OCI-M1 (cell line): ENCODE measurements at places on chromosomes 13 and 19.
A peak's percentile ranks its signal among the peaks of the same experiment; 100 is the strongest.

DNA sequence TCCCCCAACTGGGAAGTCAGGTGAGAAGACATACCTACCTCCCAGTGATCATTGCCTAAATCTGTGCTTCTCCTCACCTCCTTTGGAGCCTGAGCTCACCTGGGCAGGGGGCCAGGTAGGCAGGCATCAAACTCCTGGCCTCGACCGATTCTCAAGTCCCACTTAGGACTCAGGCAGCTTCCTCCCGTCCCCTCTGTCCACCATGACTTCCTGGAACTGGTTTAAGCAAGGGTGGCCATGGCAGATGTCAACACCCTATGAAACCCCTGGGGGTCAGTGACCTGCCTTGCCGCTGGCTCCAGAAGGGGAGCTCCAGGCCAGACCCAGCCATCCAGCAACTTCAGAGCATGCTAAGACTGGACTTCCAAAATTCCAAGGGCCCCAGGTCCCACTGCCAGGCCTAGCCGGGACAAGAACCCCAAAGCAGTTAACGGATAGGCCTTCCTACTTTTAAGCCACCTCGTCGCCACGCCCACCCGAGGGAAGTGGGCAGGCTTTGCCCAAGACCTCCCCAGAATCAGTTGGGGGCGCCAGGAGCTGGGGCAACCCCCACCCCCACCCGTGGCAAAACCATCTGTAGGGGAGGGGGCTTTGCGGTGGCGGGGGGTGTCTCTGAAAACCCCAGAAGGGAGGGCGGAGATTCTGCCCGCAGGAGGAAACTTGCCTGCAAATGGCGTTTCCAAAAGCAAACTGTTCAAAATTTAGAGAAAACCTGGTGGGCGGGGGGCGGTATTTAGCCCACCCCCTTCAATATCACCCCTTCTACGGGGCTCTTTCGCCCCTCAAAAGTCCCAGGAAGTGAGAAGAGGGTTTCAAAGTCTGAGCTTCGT is 657 bp downstream of the PLIN3 start:
- peak; percentile 79 for DNase-seq

DNA sequence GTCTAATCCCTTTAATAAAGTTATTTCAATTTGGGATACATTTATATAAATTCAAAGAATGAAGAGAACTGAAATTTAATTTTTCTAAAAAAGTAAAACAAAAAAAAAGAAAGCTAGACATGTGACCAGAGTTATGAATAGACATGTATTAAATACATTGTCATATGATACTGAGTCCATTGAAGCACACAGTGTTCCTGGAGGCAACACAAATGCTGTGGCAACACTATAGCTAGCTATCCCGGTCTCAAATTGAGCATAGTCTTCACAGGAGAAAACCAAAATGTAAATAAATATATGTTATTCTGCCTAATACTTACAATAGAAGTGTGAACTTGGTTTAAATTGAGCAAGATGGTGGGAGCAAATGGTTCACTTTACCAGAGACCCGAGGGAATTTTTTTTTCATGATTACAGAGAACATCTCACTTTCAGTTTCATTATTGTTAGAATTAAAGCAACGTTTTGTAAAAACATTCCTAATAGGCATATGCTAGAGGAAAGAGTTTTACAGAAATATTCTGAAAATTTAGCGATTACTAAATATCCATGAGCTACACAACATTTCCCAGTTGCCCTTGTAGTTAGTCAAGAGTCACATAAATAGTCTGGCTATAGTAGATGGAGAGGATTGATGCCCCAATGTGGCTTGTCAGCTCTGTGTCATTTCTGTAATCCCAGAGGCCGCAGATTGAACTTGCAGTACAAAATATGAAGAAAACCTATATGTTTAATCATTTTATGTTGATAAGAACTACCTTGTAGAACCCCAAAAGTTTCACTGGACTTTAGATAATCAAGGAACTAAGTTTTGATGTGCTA is 775.7 kb upstream of the SPRY2 start:
- DNase-seq: peak; percentile 67

- DNase-seq: no peak
These were observed 18.3 kb downstream of the CKM start for GRCh38 chr19:45304141-45304926.

- DNase-seq: peak; percentile 11
These were observed at the start of gene ADGRE1 for GRCh38 chr19:6887316-6887715. Gene ADGRE1 (plus strand): TSS chr19:6887579. CDS start chr19:6887609, 30 bp downstream.

DNA sequence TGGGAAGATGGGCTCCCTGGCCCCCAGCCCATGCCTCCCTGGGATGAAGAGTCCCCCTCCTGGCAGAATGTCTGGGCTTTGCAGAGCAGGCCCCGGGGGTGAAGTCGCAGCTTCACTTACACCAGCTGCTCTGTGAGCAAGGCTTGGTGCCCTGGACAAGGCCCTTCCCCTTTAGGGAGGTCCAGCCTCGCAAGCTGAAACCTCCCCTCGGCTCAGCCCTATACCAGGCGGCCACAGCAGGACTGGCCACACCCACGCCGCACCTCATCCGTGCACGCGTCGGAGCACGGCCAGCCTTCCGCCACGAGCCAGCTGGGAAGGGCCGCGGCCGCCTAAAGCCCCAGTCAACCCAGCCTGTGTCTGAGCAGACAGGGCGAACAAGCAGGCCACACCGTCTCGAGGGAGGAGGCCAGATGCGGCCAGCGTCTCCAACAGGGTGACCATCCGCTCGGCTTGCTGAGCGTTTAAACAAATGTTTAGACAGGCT is 83.2 kb upstream of the MCF2L start:
- no peak for DNase-seq

GRCh38 chr19:5977222-5977784 is 637 bp downstream of the RANBP3 start:
- no peak for DNase-seq

GRCh38 chr13:48443442-48444208 is 30.7 kb upstream of the LPAR6 start:
- DNase-seq: no peak

DNA sequence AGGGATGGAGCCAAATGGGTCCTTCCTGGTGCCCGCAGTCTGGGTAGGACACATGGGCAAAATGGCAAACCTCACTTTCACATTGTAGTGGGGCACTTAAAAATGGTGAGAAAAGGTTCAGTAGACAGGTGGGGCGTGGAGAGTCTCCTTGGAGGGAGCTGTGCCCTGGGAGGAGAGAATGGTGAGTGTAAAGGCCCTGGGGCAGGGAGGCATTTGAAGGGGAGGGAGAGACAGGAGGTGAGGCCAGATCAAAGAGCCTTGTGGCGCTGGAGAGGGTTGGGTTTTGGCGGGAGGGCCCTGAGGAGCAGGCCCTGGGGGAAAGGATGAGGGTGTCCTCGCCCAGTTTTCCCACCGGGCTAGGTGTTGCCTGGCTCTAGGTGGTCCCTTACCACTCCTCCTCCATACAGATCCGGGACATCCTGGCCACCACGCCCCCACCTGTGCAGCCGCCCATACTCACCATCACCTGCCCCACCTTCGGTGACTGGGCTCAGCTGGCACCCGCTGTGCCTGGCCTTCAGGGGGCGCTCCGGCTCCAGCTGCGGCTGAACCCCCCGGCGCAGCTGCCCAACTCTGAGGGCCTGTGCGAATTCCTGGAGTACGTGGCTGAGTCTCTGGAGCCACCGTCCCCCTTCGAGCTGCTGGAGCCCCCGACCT is 6.3 kb downstream of the MAP1S start:
- no peak for DNase-seq

DNA sequence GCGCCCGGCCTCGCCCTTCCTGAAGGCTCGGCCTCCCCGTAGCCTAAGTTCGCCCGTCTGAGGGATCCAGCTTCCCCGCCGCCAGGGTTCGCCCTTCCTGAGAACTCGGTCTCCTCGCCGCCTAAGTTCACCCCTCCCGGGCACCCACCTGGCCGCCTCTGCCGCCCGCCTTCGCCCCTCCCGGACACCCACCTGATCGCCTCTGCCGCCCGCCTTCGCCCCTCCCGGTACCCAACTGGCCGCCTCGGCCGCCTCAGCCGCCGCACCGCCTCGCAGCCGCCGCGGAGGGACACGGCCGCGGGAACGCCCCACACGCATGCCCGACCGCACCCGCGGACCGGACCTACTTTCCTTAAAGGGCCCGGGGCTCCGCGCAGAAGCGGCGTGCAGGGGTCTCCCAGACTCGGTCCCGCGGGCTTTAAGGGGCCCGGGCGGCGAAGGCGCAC is at the start of gene MOB3A:
Gene MOB3A (minus strand): TSS at position 293 of the 446 bp plus-strand sequence. CDS start 17,766 bp downstream, outside the sequence.
- no peak for DNase-seq

DNA sequence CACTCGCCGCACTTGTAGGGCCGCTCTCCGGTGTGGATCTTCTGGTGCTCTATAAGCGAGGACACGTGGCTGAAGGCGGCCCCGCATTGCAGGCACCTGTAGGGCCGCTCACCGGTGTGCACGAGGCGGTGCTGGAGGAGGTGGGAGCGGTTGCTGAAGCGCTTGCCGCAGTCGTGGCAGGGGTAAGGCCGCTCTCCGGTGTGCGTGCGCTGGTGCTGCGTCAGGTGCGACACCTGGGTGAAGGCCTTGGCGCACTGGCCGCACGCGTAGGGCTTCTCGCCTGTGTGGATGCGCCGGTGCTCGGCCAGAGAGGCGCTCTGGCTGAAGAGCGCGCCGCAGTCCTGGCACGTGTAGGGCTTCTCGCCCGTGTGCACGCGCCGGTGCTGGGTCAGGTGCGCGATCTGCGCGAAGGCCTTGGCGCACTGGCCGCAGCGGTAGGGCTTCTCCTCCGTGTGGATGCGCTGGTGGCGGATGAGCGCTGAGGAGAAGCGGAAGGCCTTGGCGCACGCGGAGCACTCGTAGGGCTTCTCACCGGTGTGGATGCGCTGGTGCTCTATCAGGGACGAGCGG is 7.5 kb downstream of the ZNF835 start:
- no peak for DNase-seq

DNA sequence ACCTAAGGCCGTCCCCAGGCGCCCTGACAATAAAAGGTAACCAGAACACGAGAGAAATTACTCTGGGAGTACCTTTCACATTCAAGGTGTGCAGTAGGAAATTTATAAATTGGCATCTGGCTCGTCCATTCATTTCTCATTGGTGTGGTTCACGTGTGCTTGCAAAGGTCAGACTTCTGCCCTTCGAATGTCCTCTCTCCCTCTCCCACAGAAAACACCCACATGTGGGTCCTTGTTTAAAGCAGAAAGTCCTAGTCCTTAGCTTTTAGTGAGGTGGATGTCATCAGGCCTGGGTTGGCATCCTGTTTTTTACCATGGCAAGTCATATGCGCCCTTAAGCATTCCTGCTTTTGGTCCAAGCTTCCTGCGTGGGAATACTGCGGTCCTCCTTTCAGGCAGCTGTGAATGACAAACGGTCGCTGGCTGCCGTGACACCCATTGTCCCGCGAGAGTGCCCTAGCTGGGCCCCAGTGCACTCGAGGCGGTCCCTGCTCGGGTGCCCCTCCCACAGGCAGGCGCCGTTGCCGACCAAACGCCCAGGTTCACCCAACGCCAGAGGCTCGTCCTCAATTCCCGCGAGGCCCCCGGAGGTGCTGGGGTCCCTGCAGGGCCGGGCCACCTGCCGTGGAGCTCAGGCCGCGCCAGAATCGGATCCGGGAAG is at the start of gene NUDT19:
Gene NUDT19 (plus strand): TSS at position 531 of the 661 bp plus-strand sequence. CDS start 140 bp downstream, outside the sequence.
- peak; percentile 91 for DNase-seq

DNA sequence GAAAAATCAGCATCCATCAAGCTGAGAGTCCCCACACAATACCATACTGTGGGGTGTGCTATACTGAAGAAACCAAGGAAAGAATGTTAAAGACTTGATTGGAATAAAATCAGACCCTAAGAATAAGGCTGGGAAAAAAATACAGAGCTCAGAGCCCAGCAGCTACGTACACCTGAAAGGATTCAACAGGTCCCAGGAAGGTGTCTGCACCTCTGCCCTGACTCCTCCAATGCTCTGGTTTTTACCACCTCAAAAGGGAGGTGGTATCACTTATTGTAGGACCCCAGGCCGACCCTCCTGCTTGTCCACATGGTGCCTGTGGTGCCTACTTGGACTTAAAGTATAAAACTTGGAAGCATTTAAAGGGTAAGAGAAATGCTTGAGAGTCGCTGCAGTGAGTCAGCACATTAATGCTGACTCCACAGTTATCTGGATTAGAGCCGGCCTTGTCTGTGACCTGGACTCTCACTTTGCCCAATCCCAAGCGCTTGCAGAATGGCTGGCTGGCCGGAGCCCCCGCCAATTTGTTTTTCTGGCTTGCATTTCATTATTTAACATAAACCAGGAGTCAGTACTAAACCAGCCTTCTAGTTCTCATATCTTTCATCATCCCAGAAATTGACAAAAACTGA is 110.1 kb downstream of the FGF14 start:
- peak; percentile 70 for DNase-seq

- no peak for DNase-seq
These were observed 255.9 kb downstream of the TBC1D4 start for GRCh38 chr13:75226092-75226491.

GRCh38 chr13:50731400-50731799 is 112.1 kb downstream of the DLEU7 start:
- DNase-seq: no peak

DNA sequence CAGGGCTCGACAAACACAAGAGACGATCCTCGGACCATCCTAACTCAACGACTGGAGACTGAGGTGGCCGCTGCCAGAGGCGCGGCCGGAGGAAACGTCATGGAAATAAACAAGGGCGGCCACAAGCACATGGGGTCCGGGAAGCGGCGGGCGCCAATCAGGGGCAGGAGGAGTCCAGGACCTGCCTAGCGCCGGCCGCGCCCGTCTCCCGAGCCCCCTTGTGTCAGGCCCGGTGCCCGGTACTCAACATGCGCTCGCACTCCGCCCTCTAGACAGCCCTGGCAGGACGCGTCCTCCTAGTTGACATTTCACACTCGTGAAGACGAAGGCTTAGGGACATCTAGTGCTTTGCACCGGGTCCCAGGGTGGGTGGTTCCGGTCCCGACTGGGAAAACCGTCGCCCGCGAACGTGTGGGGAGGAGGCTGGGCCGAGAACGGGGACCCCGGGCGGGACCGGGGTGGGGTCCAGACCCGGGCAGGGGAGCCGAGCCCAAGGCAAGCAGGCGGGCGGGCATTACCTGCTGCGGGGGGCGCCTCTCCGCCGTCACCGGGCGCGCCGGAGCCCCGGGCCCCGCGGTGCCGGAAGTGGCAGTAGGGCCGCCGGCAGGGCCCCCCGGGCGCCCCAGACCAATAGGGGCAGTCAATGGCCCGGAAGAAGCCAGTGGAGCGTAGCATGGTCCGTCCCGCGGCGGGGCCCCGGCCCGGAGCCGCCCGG is 442 bp downstream of the REXO1 start:
- DNase-seq: peak; percentile 19

GRCh38 chr19:12596485-12596884 is 14.1 kb downstream of the ZNF490 start:
- no peak for DNase-seq

DNA sequence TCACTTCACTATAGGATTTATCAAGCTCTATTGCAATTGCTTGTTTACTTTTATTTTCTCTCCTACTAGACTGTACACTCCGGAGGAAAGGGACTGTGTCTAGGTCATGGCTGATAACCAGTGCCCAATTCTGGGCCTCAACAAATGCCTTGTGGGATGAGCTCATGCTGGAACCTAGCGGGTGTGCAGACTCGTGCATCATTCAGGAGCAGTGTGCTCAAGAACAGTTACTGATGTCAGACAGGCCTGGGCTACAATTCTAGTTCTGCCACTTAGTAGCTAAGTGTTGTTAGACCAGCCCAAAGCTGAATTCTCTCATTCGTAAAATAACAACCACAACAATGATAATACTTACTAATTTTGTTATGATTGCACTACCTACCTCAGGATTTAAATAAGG is 95.4 kb downstream of the CYSLTR2 start:
- no peak for DNase-seq

- DNase-seq: no peak
These were observed 17.1 kb upstream of the PSMC4 start for GRCh38 chr19:39953915-39954314.
